ENCODE measurements at places on chromosomes 6 and 20.

DNA sequence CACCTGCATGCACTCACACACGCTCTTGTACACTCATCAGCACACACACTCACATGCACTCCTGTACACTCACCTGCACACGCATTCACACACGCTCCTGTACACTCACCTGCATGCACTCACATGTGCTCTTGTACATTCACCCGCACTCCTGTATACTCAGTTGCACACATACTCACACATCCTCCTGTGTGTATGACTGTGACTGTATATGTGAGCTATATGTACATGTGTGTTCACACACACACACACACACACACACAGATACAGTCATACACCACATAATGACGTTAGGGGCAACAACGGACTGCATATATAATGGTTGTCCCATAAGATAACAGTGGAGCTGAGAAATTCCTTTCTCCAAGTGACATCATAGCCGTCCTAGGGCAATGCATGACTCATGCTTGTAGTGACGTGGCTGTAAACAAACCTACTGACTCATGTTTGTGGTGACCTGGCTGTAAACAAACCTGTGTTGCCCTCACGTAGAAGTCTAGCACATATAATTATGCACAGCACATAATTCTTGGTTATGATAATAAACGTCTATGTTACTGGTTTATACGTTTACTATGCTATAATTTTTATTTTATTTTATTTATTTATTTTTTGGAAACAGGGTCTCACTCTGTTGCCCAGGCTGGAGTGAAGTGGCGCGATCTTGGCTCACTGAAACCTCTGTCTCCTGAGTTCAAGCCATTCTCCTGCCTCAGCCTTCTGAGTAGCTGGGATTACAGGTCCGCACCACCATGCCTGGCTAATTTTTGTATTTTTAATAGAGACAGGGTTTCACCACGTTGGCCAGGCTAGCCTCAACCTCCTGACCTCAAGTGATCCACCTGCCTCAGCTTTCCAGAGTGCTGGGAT lies 22.8 kb upstream of the TAF4 start:
- DNase-seq: peak; percentile 81

DNA sequence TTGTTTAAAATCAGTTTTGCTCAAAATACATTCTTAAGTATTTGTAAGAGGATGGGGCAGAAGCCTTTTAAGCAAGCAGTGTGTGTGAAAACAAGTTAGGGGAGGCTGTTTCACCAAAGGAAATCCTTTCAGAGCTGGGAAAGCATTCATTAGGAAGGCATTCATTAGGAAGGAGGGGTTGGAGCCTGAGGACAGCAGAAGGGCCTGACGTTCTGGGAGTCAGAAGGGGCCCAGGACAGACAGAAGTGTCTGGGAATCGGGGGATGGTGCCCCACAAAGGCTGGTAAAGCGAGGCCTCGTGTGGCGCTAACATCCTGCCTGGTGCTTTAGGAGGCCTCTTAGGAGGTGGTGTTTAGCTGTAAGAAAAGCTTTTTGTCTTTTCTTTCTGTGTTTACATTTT lies 80.6 kb upstream of the NXT1 start:
- no peak for DNase-seq

- DNase-seq: no peak
Observed at GRCh38 chr6:147423111-147423510, 85.4 kb upstream of the SAMD5 start.

DNA sequence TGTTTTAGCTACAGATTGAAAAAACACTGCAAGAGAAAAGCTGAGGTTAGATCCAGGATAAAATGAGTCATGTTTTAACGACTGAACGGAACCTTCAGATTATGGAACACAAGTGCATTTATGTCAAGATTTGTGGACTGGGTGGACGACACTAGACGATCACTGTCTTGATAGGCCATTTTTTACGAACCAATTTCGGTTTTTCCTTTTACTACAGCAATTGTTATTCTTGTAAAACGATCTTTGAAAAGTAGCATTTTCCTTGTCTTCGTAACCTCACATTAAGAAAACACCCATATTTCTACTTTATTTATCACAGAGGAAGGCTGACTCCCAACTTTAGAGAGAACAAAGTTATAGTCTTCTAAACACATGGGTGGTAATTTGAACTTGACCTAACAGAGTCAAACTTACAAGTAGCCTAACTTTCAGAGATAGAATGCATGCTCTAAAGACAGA lies 294.2 kb upstream of the TCF21 start:
- DNase-seq: no peak

DNA sequence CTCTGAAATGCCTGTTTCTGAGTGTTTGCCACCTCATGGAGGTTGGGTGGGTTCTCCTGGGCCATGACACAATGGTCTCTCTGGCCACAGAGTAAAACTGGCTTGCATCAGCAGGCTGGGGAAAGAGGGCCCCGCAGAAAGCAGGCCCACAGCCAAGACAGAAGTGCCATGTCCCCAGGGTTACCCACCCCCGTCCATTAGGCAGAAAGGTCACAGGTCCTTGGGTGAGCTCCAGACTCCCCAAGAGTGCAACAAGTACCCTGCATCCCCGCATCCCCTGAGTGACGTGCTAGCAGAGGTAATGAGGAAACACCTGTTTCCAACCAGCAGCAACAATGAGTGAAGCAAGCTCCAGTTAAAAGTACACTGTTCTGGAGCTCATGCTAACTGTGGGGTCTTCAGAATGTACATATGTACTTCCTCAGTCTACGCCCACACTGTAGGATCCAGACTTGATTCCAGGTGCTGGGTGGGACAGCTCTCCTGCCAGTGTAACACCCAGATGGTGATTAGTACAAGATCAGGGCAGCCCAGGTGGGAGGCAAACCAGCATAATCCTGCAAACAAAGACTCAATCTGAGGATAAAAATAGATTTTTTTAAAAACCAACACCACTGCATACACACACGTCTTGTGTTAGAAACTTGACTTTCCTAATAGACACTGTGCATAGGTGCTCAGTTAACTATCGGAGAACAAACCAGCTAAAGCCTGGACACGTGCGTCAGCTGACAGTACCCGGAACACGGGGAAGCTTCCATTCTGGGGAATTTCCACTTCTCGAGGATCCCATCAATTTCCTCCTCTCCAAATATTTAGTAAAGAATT lies 31.5 kb downstream of the RRBP1 start:
- DNase-seq: no peak

- DNase-seq: no peak
Observed at GRCh38 chr20:44970243-44970757, 4.0 kb downstream of the STK4 start.

- peak; percentile 50 for DNase-seq
Observed at GRCh38 chr20:5557123-5557522, 193.1 kb upstream of the SHLD1 start.

DNA sequence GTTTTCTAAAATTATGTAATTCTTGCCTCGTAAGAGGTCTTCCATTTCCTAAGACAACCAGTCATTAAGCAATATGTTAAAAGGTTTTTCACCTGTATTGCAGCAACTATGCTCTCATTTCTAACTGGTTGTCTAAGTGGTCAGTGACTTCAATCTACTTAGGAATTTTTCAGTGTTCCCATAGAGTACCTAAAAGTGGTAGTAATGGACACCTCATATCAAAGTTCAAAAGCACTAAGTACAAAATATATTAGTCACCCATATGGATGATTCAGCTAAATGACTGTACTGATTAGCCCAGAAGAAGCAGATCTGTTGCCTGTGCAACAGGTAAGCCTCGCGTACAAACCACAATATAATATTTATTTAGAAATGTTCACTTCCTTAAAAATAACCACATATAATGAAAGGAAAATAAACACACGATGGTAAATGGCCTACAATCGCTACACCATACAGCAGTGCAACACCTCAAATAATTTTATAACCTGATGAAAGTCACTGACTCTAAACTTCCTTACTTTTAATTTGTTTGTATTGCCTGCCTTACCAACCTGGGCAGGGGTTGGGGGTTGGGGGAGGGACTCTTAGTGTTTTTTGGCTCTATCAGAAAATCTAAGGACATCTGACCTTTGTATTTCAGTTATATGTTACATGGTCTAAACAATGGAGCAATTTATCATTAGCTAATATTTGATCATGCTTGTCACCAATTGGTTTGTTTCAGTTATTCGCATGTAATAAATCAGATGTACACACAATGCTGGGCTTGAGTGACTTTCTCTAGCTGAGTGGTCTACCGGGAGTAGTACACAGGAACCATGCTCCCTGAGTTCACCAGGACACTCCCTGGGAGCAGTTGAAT lies 105.9 kb downstream of the HIVEP2 start:
- no peak for DNase-seq

- no peak for DNase-seq
Observed at GRCh38 chr20:48455651-48456365, 372.0 kb downstream of the PREX1 start.

DNA sequence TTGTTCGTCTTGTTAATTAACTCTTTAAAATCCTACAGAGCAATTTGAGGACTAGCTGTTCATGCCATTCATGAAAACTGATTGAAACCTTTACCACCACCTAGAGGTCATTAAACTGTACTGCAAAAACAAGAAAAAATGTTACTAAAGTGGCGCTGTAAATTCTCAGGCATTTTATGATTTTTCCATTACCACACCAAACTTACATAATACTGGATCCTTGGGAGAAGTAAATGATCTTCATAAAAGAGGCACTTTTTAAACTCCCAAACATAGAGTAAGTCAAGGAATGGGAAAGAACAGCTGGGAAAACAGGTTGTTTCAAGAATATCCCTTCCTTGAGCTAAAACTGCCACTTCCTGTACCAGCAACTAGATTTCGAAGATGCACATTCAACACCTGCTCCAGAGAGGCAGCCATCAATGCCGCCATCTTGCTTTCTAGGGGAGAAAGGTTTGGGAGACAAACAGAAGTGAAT lies 54.3 kb downstream of the MYLIP start:
- peak; percentile 65 for DNase-seq

GRCh38 chr6:9481292-9482029 lies 933.4 kb downstream of the TFAP2A start:
- DNase-seq: no peak

DNA sequence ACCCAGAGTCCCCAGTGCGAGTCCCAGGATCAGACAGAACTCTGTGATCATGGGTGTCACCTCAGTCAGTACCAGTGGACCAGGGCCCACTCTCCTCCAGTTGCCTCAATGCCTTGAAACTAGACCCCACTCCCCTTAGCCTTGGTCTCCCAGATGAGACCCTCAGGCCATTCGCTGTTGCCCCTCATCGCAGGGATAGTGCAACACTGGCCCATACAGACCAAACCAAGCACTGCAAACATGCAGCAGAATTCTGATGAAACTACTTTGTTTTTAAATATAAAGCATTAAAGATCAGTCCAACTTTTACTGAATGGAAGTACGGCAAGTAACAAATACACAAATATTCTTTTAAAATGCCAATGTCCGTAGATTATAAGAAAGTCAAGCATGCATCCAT lies 101.2 kb upstream of the NT5E start:
- no peak for DNase-seq

GRCh38 chr6:83371423-83371822 lies 59.4 kb downstream of the ME1 start:
- DNase-seq: peak; percentile 26

DNA sequence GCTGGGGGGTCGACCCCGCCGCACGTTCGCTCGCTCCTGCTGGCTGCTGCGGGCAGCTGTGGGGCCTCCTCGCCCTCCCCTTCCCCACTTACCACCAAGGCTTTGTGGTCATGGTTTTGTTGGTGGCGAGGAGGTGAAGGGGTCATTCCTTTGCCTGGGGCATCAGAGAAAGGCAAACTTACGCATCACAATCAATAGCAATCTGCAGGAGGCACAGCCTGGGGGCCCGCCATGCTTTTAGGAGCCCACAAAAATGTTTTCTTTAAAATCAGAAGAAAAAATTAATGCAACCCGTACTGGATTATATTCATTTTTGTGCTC lies 137.0 kb downstream of the IMPG1 start:
- no peak for DNase-seq

- no peak for DNase-seq
Observed at GRCh38 chr20:20461551-20461950, 93.6 kb downstream of the INSM1 start.

DNA sequence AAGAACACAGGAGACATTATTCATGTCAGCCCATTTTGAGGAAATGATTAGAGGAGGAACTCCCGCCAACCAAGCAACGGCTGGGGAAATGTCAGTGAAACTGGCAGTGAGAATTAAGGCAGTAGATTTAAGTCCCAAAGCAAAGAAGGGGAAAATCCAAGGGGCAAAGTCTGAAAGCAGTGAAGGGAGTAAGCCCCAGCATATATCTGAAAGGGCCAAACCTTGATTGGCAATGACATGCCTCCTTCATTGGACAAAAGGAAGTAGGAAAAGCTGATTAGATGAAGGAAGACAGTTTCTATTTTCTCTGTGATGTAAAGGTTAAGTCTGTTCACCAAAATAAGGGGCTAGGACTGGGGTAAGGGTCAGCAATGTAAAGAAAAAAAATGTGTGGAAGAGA lies 190.3 kb downstream of the RNF144B start:
- DNase-seq: no peak

DNA sequence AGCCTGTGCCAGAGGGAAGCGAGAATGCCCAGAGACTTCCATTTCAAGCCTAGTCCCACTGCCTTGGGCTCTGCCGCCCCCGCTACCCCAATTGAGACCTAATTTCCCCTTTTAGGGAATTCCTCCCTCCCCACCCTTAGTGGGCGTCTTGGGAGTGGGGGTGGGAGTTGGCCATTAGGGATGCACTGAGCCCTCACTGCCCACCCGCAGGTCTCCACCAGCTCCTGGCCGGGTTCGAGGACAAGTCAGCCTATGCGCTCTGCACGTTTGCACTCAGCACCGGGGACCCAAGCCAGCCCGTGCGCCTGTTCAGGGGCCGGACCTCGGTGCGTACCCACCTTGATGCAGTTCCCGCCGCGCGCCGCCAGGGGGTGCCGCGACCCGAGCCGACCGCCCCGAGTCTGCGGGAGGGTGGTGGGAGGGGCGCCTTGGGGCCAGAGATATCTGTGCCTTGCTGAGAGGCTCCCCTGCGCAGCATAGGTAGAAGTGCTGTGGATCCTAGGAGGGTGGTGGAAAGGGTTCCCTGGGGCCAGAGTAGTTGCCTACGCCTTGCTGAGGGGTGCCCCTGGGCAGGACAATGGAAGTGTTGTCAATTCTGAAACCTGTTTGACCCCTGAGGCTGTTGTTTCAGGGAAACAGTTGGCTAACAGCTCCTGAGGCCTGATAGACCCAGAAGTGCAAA lies 9.2 kb downstream of the ITPA start:
- DNase-seq: peak; percentile 61

- no peak for DNase-seq
Observed at GRCh38 chr20:35607003-35607735, 8.5 kb upstream of the SPAG4 start.
